ENCODE measurements at places on chromosomes 2 and 18.

DNA sequence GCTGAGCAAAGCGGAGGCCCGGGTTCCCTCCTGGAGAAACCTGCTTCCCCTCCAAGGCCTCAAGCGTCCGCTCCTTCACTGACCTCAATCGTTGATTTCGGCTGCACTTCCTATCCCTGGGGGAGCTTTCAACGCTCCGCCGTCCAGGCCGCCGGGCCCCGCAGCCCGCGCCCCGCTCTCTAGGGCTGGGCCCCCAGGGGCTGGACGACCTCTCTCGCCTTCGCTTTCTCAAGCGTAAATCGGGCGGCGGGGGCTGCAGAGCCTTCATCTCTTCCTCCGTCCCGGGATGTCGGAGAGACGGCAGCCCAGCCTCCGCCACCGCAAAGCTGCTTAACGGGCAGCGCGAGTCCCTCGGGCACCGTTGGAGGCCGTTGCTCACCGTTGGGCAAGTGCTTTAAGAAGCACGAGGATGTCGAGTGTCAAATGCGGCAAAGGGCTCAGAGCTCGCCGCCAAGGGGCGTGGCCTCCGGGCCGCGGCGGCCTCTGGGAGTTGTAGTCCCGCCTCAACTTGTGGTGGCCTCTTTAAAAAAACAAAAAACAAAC, 8.5 kb downstream of the HES6 start:
- DNase-seq: peak; percentile 84

- DNase-seq: no peak
Observed at GRCh38 chr18:11286431-11286830, 137.1 kb upstream of the PIEZO2 start.

DNA sequence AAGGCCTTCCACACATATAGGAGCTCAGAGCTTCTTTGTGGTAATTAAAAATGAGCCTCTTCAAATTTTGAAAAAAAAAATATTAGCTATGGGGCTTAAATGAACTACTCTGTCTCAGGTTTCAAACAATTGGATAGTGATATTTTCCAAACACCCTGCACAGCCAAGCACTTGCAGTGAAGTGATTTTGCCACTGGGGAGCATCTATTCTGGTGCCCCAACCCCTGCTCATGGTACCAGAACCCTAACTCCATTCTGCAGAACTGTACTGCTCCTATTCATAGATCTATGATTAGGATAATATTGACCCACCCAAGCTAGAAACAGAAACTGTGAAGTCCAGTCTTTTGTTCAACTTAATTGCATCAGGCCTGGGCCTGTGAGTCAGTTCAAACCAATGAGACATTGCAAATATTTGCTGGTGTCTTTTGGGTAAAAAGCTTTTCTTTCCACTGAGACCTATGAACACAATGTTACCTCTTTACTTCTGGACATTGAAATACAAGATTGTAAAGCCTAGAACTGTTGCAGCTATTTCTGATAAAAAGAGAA, 324.0 kb downstream of the GALNT13 start:
- no peak for DNase-seq

- DNase-seq: no peak
Observed at GRCh38 chr2:54279385-54279784, 23.4 kb upstream of the TSPYL6 start.

DNA sequence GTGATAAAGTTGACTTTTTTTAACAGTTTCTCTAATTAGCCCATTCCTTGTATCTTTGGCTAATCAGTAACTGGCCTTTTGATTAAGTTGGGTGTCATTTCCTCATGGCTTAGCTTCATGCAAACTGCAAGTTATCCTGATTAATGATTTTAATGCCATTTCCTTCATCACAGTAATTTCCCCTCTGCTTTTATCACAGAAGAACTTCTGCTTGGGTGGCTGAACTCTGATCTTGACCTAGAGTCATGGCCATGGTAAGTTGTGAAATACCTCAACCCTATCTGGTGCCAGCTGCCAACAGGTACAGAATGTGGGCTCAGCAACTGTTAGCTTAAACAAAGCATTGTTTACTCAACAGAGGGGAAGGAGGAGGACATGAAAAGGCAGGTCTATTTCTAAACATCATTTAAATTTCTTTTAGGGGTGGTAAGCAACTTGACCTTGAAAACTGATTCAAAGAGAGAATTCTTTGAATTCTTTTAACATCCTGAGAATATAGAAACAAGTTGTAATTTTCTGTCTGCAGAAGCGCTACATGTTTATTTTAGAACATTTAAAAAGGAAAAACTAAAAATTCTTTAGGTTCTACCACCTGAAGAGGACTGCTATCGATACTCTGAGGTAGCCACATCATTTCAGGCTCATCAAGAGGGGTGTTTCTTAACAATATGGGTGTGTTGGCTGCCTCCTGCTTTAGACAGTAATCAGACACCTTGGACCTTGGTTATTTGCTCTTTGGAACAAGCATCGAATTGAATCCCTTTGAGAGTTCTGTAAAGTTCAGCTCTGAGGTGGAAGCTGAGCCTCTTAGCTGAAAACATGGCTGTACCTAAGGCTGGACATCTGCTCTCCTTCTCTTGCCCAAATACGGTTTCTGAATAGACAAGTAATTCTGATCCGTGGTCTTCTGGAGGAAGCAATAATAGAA, 39.7 kb downstream of the ANXA4 start:
- DNase-seq: no peak

GRCh38 chr2:25035537-25036220, 6.2 kb upstream of the EFR3B start:
- peak; percentile 52 for DNase-seq

- DNase-seq: no peak
Observed at GRCh38 chr2:109471658-109472057, 142.1 kb downstream of the SEPTIN10 start.

DNA sequence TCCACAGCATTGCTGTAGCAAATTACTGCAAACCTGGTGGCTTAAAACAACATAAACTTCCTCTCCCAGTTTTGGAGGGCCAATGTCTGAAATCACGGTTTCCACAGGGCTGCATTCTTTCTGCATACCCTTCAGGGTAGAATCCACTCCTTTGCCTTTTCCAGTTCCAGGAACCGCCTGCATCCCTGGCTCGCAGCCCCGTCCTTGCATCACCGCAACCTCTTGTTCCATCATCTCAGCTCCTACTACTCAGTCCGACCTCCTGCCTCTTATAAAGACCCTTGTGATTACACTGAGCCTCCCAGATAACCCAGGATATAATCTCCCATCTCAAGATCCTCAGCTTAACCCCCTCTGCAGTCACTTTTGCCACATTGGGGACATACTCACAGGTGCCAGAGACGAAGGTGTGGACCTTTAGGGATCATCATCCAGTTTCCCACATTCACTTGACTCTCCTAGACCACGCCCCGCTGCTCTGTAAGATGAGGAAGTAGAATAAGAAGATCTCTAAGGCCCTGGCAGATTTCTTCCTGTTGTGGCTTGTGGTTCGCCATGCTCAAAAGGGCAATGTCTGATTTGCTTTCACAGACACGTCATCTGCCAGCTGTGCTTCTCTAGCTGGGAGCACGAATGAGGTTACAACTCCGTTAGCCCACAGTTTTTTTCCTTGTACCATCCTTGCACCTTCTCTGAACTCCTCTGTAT, 103.6 kb upstream of the AGAP1 start:
- no peak for DNase-seq

GRCh38 chr2:74119912-74120825, 27.5 kb downstream of the BOLA3 start:
- DNase-seq: peak; percentile 91

- no peak for DNase-seq
Observed at GRCh38 chr2:46816846-46817726, 98.5 kb downstream of the MCFD2 start.

DNA sequence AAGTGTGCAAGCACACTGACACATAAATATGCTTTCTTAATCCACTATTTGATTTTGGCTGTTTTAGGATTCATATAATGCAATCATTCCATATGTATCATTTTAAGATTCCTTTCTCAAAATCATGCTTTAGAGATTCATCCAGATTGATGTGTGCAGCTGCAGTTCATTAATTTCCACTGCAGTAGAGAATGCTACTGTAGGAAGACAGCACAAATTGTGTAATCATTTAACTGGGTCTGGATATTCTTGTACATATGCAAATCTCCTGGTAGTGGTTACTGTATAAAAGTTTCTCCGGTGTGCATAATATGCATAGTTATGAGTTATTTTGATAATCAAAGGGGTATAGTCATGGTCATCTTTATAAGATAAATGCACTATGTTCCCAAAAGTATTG, 502.5 kb upstream of the ACVR2A start:
- DNase-seq: no peak

DNA sequence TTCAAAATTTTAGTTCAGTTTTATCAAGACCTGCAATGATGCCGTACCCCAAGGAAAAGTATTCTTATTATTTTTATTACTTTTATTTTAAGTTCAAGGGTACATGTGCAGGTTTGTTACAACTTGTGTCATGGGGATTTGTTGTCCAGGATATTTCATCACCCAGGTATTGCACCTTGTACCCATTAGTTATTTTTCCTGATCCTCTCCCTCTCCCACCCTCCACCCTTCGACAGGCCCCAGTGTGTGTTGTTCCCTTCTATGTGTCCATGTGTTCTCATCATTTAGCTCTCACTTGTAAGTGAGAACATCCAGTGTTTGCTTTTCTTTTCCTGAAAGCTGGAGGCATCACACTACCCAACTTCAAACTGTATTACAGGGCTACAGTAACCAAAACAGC, 122.0 kb downstream of the CCDC102B start:
- DNase-seq: no peak

DNA sequence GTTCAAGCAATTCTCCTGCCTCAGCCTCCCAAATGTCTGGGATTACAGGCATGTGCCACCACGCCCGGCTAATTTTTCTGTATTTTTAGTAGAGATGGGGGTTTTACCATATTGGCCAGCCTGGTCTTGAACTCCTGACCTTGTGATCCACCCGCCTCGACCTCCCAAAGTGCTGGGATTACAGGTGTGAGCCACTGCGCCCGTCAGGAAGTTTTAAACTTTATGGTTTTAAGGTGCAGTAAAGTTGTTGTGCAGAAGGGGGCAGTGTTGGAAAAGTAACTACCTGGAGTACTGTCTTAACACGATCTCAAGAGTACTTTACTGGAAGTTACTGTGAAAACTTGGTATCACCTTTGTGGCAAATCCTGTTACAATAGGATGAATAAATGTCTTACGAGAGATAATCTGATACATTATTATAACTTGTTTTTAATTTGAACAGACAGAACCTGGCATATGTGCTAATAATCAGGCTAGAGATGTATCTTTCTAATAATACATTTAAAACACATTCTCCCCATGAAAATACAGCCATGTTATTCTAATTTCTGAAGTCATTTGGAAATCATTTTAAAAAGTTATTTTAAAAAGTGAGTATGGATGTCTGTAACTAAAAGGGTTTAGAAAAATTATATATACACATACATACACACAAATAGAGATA, 10.8 kb downstream of the SPDYA start:
- DNase-seq: peak; percentile 82

- DNase-seq: no peak
Observed at GRCh38 chr2:11367170-11367730, 22.8 kb upstream of the ROCK2 start.

DNA sequence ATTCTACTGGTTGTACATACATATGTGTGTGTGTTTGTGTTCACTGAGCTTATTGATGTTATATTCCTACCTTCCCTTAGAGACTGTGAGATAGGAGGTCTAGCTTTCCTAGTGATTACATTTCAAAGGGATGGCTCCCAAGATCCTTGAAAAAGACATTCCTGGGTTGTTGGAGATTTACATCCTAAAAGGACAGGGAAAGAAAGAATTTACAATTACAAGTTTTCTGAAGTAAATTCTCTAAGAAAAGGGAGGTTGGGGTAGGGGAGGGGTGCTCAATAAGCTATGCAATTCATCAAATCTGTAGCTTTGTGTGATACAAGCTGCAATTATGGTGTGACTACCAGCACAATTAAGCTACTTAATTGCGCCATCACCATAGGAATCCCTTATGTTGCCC, 284.3 kb downstream of the NUP35 start:
- DNase-seq: peak; percentile 8

- peak; percentile 29 for DNase-seq
Observed at GRCh38 chr2:239903210-239903609, 121.9 kb downstream of the NDUFA10 start.

- no peak for DNase-seq
Observed at GRCh38 chr2:188848887-188849435, 125.2 kb upstream of the COL3A1 start.

DNA sequence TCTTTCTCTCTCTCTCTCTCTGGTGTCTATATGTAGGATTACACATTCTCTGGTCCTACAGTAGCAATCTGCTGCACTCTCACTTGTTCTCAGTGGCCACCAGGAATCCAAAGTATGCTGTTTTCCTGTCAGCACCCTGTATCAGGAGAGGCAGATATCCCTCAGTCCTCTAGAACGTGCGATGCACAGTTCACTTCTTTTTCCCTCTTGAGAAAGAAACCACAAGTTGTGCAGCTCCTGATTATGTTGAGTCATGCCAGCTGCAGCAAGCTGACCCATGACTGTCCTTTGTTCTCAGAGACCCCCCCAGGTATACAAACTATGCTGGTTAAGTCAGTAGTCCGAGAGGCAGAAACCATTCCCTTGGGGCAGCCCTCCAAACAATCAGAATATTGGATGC, 54.6 kb downstream of the LANCL1 start:
- DNase-seq: peak; percentile 8

GRCh38 chr2:235287375-235287733, 206.5 kb upstream of the AGAP1 start:
- no peak for DNase-seq
